ENCODE measurements at places on chromosomes 1 and 21. TPM values are rescaled to one million over a fixed set of nuclear protein-coding genes. Genes with fewer than 3 reads are reported as not detected.

The ERICH3 gene
- not detected for total RNA-seq

GRCh38 chr1:42138586-42138985 is 14.6 kb upstream of the GUCA2B start:
- H3K36me3 ChIP-seq = no peaks in the 10 kb centered on the region
- H3K4me3 ChIP-seq = no peak overlapping the region
- H3K27me3 ChIP-seq = peaks cover 16% of the 10 kb centered on the region
- no peak for DNase-seq

GRCh38 chr1:93221913-93222312 is 41.4 kb downstream of the CCDC18 start:
- no peaks in the 10 kb centered on the region for H3K36me3 ChIP-seq

The FAM3B gene
- 2.4 TPM for total RNA-seq

GRCh38 chr1:212979340-212980122 is 29.2 kb downstream of the VASH2 start:
- H3K4me3 ChIP-seq = no peak overlapping the region
- no peak overlapping the region for H3K27ac ChIP-seq
- no peaks in the 10 kb centered on the region for H3K36me3 ChIP-seq
- no peaks in the 10 kb centered on the region for H3K4me1 ChIP-seq
- DNase-seq = no peak

GRCh38 chr1:24696041-24696755 is 49.0 kb upstream of the CLIC4 start:
- H3K4me3 ChIP-seq = no peak overlapping the region
- H3K27me3 ChIP-seq = no peaks in the 10 kb centered on the region
- no peak for DNase-seq
- H3K27ac ChIP-seq = no peak overlapping the region
- no peaks in the 10 kb centered on the region for H3K4me1 ChIP-seq

DNA sequence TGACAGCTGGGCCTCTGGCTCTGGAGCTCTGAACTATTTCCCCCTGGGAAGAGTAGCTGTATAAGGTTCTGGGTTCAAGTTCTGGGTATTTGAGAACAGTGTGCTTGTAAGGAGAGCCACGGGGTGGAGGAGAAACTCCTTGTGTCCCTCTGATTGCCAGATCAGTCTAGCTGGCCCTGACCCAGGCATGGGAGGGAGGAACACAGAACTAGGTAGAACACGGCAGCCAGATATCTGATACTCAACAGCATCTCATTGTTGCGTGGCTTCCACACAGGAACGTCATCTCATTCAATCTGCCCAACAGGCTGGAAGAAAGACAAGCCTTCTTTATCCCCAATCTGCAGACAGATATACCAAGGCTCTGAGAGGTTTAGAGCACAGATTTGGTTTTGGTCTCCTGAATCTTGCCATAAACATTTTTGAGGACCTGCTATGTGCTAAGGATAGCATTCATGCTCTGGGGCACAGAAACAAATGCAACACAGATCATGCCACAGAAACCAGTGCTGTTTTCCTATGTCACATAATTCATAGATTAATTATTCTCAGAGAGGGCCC is 83.8 kb downstream of the PLXNA2 start:
- H3K4me3 ChIP-seq = no peak overlapping the region
- no peaks in the 10 kb centered on the region for H3K36me3 ChIP-seq
- peaks cover 62% of the 10 kb centered on the region for H3K4me1 ChIP-seq
- no peak for DNase-seq
- H3K27me3 ChIP-seq = no peaks in the 10 kb centered on the region

- no peak overlapping the region for H3K4me3 ChIP-seq
- H3K27me3 ChIP-seq = no peaks in the 10 kb centered on the region
- no peaks in the 10 kb centered on the region for H3K4me1 ChIP-seq
- DNase-seq = peak; percentile 29
Measured at GRCh38 chr21:35102488-35103371, 53.6 kb upstream of the RUNX1 start.

The CTSS gene
- 235 TPM for total RNA-seq

The FCER1G gene
- 194 TPM for total RNA-seq

The CAPN8 gene
- 55.4 TPM for total RNA-seq

DNA sequence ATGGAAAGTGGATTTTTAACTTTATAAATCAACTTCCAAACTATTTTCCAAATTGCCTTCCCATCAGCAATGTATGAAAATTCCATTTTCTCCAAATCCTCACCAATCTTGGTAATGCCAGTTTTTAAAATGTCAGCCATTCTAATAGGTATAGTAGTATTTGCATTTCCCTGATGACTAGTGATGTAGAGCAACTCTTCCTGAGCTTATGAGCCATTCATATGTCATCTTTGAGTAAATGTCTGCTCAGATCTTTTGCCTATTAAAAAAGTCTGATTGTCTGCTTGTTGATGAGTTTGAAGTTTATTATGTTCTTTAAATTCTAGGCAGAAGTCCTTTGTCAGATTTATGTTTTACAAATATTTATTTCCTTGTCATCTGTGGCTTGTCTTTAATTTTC is 54.7 kb downstream of the KDM1A start:
- no peaks in the 10 kb centered on the region for H3K27me3 ChIP-seq
- H3K36me3 ChIP-seq = no peaks in the 10 kb centered on the region
- H3K4me1 ChIP-seq = no peaks in the 10 kb centered on the region
- no peak for DNase-seq
- no peak overlapping the region for H3K27ac ChIP-seq
- no peak overlapping the region for H3K4me3 ChIP-seq

DNA sequence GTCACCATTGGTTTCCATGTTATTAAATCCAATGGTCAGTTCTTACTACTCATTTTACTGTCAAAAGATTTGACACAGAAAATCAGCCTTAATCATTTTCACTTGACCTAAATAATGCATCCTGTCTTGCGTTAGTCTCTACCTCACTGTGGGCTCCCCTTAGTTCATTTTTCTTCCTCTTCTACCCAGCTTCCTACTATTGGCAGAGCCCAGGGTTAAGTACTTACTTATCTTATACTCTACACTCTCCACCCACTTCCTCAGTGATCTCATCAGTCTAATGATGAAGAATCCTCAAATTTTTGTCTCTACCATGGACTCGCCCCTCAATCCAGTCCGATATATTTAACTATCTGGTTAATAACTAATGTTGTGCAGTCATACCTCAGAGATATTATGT is 735.9 kb downstream of the KCNT2 start:
- no peak overlapping the region for H3K27ac ChIP-seq
- H3K4me3 ChIP-seq = no peak overlapping the region
- DNase-seq = no peak
- no peaks in the 10 kb centered on the region for H3K27me3 ChIP-seq
- H3K36me3 ChIP-seq = no peaks in the 10 kb centered on the region

DNA sequence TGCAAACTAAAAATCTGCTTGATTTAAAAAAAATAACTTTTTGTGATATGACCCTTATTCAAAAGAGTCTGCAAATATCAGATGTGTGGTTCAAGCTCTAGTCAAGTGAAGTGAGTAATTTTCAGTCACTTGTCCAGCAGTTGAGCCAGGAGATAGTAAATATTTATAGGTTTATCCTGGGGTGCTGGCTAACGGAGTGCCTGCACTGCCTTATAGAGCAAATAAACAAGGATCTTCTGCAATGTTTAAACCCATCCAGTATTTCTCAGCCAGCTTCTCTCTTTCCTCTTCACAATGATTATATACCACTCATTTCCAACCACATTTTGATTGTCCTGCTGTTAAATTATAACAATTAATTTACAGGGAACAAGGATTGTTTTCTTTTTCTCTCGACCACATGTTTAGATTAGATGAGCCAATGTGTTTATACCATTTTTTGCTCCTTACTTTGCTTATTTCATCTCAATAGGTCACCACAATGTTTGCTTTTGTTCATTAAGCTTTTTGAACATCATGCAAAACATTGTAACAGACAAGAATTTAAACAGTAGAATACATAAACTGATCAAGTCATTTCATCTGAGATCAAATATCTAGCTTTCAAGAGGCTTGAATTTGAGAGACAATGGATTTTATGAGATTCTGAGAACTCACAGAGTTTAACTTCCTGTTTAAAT is 60.3 kb upstream of the GREM2 start:
- no peaks in the 10 kb centered on the region for H3K27me3 ChIP-seq
- H3K27ac ChIP-seq = no peak overlapping the region
- H3K4me1 ChIP-seq = no peaks in the 10 kb centered on the region
- DNase-seq = no peak
- no peaks in the 10 kb centered on the region for H3K36me3 ChIP-seq

The TNFRSF14 gene
- total RNA-seq = 347 TPM

- peaks cover 6% of the 10 kb centered on the region for H3K4me1 ChIP-seq
- H3K27ac ChIP-seq = no peak overlapping the region
- H3K27me3 ChIP-seq = no peaks in the 10 kb centered on the region
- H3K4me3 ChIP-seq = no peak overlapping the region
Measured at GRCh38 chr1:15364740-15365139, 44.9 kb upstream of the EFHD2 start.

The FNBP1L gene
- total RNA-seq = 69.4 TPM

DNA sequence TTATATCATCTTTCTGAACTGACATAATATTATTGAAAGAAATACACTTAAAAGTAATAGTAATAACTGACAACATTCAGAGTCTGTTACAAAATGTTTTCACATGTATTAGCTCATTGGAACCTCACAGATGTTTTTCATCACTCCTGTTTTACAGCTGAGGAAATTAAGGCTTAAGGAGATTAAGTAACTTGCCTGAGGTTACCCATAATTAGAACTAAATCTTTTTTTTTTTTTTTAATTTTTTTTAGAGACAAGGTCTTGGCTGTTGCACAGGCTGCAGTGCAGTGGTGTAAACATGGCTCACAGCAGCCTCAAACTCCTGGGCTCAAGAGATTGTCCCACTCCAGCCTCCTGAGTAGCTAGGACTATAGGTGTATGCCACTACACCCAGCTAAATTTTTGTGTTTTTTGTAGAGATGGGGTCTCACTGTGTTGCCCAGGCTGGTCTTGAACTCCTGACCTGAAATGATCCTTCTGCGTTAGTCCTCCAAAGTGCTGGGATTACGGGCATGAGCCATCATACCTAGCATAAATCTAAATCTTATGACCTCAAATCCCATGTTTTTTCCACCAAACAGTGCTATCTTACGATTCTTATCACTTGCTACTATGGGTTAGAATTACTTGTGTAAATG is 64.7 kb upstream of the MACF1 start:
- H3K27me3 ChIP-seq = no peaks in the 10 kb centered on the region
- H3K27ac ChIP-seq = peak overlapping the region; percentile 50
- H3K4me3 ChIP-seq = no peak overlapping the region
- DNase-seq = no peak

- no peak overlapping the region for H3K4me3 ChIP-seq
- H3K27ac ChIP-seq = no peak overlapping the region
- no peaks in the 10 kb centered on the region for H3K36me3 ChIP-seq
- no peaks in the 10 kb centered on the region for H3K27me3 ChIP-seq
Measured at GRCh38 chr1:43477716-43478115, 24.0 kb upstream of the HYI start.

GRCh38 chr1:58813361-58813760 is 29.5 kb upstream of the JUN start:
- no peaks in the 10 kb centered on the region for H3K36me3 ChIP-seq
- no peak overlapping the region for H3K4me3 ChIP-seq
- peak overlapping the region; percentile 93 for H3K27ac ChIP-seq
- H3K27me3 ChIP-seq = no peaks in the 10 kb centered on the region
- DNase-seq = no peak
- H3K4me1 ChIP-seq = peaks cover 5% of the 10 kb centered on the region

GRCh38 chr1:149987297-149987595 is 23.3 kb downstream of the OTUD7B start:
- no peaks in the 10 kb centered on the region for H3K27me3 ChIP-seq
- no peaks in the 10 kb centered on the region for H3K36me3 ChIP-seq
- no peak for DNase-seq
- H3K4me3 ChIP-seq = no peak overlapping the region
- peak overlapping the region; percentile 24 for H3K27ac ChIP-seq
- H3K4me1 ChIP-seq = peaks cover 6% of the 10 kb centered on the region

The OR2L2 gene
- total RNA-seq = 0.16 TPM

DNA sequence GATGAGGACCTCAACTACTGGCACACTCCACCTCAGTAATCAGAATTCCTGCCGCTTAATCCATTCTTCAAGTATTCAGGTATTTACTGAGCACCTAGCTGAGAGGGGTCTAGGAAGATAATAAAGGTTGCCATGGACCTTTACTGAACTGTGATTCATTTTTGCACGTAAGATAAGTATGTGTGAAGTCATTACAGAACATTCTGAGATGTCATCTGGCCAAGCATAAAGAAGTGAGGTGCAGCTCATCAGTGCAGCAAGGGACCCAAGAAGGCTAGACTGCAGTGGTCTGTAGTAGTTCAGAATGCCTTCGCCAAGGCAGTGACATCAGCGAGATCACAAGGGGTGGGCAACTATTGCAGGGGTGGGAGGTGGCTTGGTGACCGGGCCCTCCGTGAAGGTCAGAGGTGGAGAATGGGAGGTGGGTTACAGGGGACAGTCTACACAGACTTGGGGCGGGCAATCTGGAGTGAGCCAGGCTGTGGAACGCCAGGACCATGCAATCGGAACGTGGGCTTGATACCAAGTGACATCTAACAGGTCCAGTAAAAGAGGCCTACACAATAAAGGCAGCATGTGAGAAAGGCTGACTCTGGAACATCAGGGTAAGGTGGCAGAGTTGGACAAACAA is 107.4 kb downstream of the SLC45A1 start:
- H3K27ac ChIP-seq = peak overlapping the region; percentile 98
- H3K4me3 ChIP-seq = no peak overlapping the region
- peaks cover 16% of the 10 kb centered on the region for H3K4me1 ChIP-seq
- DNase-seq = no peak
- no peaks in the 10 kb centered on the region for H3K27me3 ChIP-seq

The PDZK1 gene
- 3.0 TPM for total RNA-seq

- H3K36me3 ChIP-seq = no peaks in the 10 kb centered on the region
- H3K4me1 ChIP-seq = no peaks in the 10 kb centered on the region
- DNase-seq = no peak
- H3K27ac ChIP-seq = no peak overlapping the region
- H3K4me3 ChIP-seq = no peak overlapping the region
Measured at GRCh38 chr21:16978309-16978895, 534.4 kb upstream of the CXADR start.

Data from transverse colon (tissue), 4 donors.